MG63 (cell line): ENCODE measurements at places on chromosomes 2 and 18. TPM values are rescaled to one million over a fixed set of nuclear protein-coding genes. Genes with fewer than 3 reads are reported as not detected.

SCYGR4 gene
- total RNA-seq = not detected in 2 replicates

FSHR gene
- not detected in 2 replicates for total RNA-seq

CFAP65 gene
- total RNA-seq = 0.03 TPM in 1 of 2 replicates, not detected in the other

ID2 gene
- total RNA-seq = 64.1 and 77.3 TPM in 2 replicates

FAM124B gene
- not detected in 2 replicates for total RNA-seq

FSIP2 gene
- total RNA-seq = under 0.01 TPM in 1 of 2 replicates, not detected in the other

CCDC85A gene
- 0.89 TPM in 1 of 2 replicates, not detected in the other for total RNA-seq

RAB27B gene
- total RNA-seq = not detected in 2 replicates
